ENCODE measurements at places on chromosomes 1 and 21.

DNA sequence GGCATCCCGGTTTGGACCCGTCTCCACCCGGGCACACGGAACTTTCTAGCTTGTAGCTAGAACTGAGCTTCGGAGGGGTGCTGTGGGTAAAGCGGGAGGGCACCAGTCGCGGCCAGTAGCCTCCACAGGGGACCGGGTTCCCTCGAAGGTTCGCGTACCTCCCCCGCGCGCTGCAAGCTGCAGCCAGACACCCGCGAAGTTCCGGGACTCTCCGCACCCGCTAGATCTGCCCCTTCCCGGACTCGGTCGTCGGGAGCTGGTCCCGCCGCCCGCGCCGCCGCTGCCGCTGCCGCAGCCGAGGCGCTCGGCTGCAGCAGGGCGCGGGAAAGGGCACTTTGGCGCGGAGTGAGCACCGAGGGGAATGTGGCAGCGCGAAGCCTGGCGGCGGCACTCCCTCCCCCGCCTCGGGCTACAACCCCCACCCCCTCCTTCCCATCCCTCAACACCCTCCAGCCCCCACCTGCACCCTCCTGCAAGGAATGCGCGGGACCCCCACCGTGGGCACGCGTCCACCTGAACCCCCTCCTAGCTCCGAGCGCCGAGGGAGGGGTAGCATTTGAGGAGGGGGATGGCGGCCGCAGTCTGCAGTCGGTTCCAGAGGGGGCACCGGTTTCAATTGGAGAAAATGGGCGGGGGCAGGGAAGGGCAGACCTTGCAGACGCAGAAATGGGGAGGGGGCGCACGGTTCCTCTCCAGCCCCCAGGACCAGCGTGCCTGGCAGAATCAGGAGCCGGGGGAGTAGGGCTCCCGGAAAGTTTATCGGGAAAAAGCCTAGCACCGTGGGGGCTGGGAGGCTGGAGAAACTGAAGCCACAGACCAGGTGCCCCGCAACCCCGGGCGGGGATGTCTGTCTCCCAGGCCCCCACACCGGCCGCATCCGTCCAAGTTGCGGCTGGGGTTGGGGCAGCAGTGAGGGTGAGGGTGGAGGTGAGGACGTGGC, 968 bp downstream of the CSMD2 start:
- no peak for DNase-seq

DNA sequence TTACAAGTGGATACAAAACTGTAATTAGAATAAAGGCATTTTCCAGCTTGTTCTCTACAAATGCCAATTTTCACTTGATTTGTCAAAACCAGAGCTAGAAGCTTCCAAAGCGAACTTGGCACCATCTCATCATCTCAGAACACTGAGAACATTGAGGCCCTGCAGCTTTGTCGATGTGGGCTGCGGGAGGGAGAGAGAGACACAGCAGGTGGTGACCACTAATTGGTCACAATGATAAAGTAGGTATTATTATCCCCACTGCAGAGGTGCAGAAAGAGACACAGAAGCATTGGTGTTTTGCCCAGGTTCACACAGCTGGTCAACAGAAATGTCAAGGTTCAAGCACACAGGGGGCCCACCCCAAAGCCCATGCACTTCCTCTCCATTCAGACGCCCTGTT, 72.2 kb upstream of the KRTAP19-8 start:
- no peak for DNase-seq

DNA sequence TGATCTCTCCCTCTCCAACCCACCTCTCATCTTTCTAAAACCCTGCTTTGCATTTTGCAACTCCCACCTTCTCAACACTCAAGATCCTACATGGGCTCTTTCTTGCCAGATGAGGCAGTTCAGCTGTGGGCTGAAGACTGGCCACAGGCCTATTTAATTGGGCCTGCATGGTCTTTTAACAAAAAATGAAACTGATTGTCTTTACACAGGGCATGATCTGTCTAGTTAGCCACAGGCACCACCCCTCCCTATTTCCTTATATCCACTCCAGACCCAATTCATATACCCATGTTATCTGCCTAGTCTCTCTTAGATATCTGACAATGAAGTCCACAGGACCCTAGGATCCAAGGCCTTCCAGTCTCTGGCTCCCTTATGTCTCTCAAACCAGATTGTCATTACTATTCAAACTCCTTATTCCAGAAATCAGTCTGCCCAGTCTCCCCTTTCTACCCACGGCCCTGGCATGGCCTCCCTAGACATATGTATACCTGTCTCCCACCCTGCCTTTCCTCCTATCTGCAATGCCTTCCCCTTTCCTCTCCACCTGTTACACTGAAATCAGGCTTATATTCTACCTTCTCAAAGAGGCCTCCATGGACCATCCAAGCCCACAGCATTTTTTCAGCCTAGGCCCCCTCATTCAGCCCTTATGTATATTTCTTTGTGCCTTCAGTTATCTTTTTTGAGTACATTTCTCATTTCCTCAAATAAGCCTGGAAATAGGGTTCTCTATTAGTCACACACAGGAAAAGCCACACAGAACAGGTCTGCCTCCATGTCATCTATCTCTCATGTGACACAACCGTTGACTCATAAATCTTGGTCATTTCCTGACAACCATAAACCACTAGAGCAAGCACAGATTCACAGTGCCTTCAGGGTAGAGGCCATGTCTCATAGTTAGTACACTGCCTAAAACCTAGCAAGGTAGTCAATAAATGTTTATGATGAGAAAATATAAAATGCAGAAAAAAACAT, 39.0 kb downstream of the LPAR3 start:
- peak; percentile 20 for DNase-seq

GRCh38 chr1:168970926-168971659, 135.4 kb upstream of the ATP1B1 start:
- DNase-seq, result no peak

DNA sequence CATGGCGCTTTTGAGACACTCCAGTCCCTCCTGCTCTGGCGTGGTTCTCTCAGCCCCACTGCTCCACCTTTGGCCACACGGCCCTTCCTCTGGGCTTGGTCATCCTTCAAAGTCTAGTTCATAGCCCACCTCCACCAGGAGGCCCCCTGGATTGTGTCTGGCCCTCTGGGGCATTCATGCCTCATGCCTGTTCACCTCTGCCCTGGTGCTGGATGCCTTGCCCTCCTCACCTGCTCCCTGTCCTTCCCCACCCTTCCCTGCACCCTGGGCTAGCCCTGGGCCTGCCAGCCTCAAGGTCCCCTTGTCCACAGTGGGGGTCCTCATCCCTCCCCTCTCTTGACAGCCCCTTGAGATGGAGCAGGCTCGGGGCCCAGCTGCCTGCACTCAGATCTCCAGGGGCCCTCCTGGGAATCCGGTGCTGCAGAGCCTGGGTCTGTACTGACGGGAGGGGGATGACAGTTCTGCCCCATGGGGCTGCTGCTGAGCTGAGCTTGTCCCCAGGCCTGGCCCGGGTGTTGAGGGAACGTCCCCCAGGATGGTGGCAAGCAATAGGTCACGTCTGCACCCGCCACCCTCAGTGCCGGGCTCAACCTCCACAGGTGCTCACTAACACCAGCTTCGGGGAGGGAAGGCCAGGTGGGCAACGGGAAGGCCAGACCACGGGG, 18.4 kb downstream of the PRXL2B start:
- DNase-seq, result no peak

All from T-helper 1 cell (primary cell).